ENCODE measurements at places on chromosomes 2 and 18.

DNA sequence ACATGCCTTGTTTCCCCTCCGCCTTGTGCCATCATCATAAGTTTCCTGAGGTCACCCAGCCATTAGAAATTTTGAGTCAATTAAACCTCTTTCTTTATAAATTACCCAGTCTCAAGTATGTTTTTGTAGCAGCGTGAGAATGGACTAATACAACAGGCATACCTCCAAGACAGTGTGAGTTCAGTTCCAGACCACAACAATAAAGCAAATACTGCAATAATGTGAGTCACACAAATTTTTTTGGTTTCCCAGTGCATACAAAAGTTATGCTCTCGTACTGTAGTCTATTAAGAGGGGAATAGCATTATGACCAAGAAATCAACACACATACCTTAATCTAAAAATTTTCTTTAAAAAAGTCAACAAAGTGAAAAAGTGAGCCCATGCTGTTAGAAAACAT is 217.2 kb downstream of the NR4A2 start:
- DNase-seq = no peak

- DNase-seq = no peak
These were observed 649 bp downstream of the FECH start for GRCh38 chr18:57585855-57586250.

GRCh38 chr2:121897335-121897970 is 142.0 kb downstream of the TSN start:
- DNase-seq = no peak

- DNase-seq = no peak
These were observed 20.8 kb downstream of the KCNF1 start for GRCh38 chr2:10932345-10933151.

DNA sequence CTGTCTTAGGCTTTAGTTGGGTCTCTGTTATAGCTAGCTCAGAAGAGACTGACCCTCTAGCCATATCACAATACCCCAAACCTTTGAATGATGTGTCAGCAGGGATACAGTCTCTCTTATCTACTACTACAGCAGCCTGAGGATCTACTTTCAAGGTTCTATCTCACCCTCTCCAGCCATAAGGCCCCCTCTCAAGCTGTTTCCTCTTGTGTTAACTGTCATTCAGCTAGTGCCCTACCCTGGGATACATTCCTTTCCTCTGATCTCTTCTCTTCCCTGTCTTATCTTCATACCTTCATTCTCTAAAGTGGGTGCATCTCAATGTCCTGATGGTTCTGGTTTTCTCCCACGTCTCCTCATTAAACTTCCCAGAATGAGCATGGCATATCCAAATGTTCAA is 434.7 kb downstream of the NRXN1 start:
- DNase-seq = no peak

DNA sequence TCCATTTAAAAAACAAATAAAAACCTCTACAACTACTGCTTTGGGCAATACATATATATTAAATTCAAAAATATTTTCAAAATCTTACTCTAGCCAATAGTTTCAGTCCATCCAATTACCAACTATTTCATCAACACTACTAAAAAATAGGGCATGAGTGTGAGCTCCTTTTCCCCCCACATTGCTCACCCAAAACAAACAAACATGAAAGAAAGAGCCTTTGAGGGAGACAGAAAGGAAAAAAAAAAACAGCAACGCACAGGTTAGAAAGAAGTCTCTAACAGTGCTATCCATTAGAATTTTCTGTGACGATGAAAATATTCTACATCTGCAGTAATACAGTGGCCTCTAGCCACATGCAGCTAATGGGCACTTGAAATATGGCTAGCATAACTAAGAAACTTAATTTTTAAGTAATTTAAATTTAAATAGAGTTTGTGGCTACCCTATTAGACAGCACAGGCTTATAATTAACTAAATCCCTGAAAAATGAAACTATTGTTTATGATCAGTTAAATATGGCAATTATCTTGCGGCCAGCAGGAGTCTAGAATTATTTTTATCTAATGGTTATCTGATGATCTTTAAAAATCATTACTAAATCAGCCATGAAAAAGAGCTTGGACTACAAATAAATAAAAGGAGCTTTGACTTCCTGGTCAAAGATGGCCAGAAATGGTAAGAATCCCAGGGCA is 59.2 kb downstream of the RBMS1 start:
- no peak for DNase-seq

- DNase-seq = no peak
These were observed 7.1 kb downstream of the ST8SIA3 start for GRCh38 chr18:57359433-57359832.

DNA sequence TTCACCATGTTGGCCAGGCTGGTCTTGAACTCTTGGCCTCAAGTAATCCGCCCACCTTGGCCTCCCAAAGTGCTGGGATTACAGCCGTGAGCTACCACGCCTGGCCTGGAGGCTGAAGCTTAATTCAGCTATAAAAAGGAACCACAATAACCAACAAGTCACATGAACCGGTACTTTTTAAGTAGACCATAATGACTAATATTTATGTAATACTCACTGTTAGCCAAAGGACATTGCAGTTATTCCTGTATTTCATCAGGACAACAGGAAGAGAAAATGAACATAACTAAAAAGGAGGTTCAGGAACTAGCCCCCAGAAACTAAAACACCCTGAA is 49.0 kb upstream of the TMEM87B start:
- DNase-seq = no peak

- peak; percentile 5 for DNase-seq
These were observed 653 bp upstream of the ABI2 start for GRCh38 chr2:203327582-203327900.

DNA sequence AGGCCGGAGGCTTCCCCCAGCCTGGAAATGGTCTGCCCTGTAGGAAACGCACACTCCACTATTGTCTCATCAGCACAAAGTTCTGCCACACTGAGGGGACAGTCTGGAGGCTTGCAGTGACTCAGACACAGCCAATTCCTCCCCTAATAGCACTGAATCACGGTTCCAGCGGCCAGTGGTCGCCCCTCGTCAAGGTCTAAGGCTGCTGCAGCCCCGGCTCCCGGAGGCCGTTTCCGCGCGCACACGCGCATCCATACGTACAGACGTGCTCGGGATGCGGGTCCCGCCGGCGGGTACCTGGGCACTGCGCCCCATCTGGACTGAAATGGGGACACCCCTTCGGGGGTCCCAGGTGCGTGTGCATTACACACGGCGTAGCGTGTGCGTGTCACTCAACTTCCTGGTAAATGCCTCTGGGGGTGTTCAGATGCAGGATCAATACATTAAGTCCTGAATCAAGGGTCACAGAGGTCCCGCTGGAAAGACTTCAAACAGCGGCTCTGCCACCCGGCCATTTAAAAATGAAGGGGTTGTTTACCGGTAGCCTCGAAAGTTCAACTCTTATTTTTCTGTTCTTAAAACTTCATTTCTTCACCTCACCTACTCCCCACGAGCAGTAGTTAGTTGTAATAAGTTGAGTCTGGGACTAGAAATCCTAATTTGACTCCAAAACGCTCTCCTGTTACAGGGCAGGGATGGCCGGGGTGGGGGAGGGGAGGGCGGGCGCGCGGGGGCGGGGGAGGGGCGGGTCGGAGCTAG is 572 bp upstream of the ZNF516 start:
- no peak for DNase-seq

GRCh38 chr18:38552732-38553321 is 987.2 kb upstream of the CELF4 start:
- no peak for DNase-seq

- no peak for DNase-seq
These were observed 151.8 kb upstream of the UNC80 start for GRCh38 chr2:209619782-209620181.

All from activated naive CD4-positive, alpha-beta T cell treated with Interleukin-2 at 50 U/mL for 16 hours (primary cell).